ENCODE measurements at places on chromosomes 1 and 21.

DNA sequence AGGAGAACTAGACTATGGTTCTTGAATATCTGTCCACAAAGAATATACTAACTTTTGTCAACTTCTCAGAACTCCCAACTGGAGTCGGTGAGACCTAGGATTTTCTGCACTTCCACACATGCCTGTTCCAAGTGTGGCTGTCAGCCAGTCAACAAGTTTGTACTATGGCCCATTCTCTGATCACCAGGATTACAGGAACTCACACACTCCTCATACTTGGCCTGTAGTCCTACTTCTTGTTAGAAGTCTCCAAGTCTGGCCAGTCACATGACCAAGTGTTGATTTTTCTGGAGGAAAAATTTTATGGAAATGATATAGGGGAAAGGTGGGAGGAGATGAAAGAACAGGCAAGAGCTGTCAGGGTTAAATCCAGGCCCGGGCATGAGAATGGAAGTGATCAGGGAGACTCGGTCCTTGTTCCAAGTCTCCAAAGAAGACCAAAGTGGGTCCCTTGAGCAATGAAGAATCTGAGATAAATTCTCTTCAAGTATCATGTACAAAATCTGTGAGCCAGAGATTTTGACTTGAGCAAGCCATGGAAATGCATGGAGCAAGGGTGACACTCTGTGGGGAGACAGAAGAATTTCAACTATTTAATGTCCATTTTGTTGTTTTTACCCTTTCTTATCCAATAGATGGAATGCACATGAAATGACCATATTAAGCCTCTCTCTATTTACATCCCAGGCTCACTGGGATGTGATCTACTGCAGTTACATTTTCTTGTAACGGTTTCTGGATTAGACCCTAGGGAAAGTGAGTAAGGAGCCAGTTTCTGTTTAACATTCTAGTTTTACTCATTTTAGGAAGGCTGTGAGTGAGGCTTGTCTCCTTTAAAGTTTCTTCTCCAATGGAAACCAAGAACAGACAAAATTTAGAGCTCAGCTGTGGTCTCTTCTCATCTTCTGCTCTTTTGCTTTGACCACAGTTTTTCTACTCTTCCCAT lies 320.9 kb downstream of the ASTN1 start:
- DNase-seq, result no peak

DNA sequence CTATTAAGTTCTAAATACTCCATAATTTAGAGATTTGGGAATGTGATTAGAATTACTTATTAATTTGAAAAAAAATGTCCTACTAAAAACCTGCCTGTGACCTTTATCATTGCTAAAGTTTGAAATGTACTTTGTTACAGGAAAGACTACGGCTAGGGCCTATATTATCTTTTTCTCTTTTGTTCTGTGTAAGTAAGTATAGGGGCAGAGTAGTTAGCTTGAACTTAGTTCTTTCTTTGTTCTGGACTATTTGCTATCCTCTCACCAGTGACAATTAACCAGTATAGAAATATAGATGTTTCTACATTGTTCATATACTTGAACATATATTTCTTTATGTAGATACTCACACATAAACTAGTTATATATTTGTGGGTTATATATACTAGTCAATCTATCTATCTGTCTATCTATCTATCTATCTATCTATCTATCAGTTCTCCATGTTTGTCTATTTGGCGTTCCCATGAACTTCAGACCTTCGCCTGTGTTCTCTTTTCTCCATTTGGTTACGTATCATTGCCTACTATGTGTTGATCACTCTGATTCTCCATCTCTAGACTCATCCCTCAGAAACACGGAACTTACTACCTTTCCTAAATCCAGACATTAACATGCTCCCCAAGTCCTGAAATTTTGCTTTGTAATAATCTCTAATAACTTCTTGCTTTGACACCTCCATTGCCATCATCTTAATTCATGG lies 3.3 kb downstream of the PTPRC start:
- DNase-seq, result no peak

GRCh38 chr1:165152727-165153126 lies 203.8 kb downstream of the LMX1A start:
- DNase-seq, result no peak

DNA sequence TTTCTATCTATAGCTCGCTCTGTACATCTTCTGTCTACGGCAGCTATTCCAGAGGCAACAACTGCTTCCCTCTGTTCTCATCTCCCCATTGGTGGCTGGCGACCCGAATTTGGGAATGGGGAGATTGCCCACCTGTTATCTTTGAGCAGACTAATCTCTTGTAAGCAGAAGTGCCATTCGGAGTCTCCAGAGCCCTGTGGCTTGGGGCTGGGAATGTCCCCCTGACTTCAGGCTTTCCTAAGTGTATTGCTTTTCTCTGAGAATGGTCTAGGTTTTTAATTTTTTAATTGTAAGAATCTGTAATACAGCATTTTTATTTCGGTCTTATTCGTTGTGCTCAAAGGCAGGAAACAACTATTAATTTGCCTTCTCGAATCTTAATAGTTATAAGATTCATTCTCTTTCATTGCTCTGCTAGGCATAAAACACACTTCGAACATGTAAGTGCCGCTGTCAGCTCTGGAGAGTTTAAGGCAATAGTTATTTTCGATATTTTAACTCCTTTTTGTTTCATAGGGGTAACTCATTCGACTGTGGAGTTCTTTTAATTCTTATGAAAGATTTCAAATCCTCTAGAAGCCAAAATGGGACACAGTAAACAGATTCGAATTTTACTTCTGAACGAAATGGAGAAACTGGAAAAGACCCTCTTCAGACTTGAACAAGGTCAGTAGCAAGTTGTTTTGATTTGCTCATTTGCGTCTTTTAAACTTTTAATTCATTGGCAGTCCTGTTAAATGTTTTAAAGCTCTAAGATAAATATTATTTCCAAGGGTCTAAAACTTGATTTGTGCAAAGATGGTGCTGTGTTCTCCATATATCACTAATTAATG lies 514 bp downstream of the AGL start:
- no peak for DNase-seq

- peak; percentile 33 for DNase-seq
Observed at GRCh38 chr1:47755101-47755990, 241.8 kb downstream of the TRABD2B start.

DNA sequence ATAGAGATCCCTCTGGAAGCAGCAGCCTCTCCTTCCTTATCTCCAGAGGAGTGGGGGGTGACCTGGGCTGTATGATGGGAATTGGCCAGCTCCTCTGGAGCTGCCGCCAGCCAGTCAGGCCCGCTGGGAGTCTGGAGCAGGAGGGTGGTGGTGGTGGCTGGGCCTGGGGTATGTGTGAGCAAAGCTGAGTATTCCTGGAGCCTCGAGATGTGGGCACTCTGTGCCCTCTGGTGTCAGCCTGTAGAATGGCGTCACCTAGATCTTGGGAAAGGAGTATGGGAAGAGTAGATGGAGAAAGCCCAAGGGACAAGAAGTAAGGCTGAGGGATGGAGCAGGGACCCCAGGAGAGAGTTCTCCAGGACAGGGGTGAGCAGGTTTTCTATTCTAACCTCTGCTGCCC lies 16.0 kb downstream of the VANGL2 start:
- DNase-seq, result no peak

GRCh38 chr1:89604414-89604735 lies 28.5 kb upstream of the LRRC8C start:
- no peak for DNase-seq

GRCh38 chr1:32695098-32695904 lies 7.3 kb downstream of the SYNC start:
- no peak for DNase-seq

GRCh38 chr1:174743654-174744561 lies 255.8 kb upstream of the CACYBP start:
- peak; percentile 30 for DNase-seq

Measured in CD4-positive, alpha-beta T cell treated with Interleukin-6 at 100 ng/mL for 8 hours (primary cell).